T-cell (primary cell): ENCODE measurements at places on chromosomes 2 and 18. TPM values are rescaled to one million over a fixed set of nuclear protein-coding genes. Genes with fewer than 3 reads are reported as not detected.

Gene IGFBP2
- 1.8 TPM for total RNA-seq

Gene C2orf80
- total RNA-seq: not detected

Gene TMEFF2
- not detected for total RNA-seq

Gene TFPI
- total RNA-seq: 0.47 TPM

Gene OSBPL6
- 0.13 TPM for total RNA-seq

Gene COA5
- 39.9 TPM for total RNA-seq

Gene NXPH2
- total RNA-seq: not detected

Gene IL18R1
- 11.0 TPM for total RNA-seq

Gene IL36G
- not detected for total RNA-seq

Gene SDC1
- not detected for total RNA-seq

Gene PCARE
- total RNA-seq: not detected

Gene RNF125
- total RNA-seq: 70.1 TPM

Gene C2orf92
- 24.1 TPM for total RNA-seq

Gene DHRS9
- total RNA-seq: not detected

Gene KLHL41
- 0.43 TPM for total RNA-seq

Gene SLC4A5
- 14.9 TPM for total RNA-seq

Gene KLHL29
- 2.5 TPM for total RNA-seq

Gene TTR
- not detected for total RNA-seq

Gene TMEM198
- total RNA-seq: 0.47 TPM

Gene CCDC85A
- not detected for total RNA-seq

Gene PMS1
- 27.6 TPM for total RNA-seq

Gene LAMA1
- 0.09 TPM for total RNA-seq

Gene DLX2
- total RNA-seq: 0.19 TPM

Gene REEP1
- total RNA-seq: not detected
